ENCODE measurements at places on chromosomes 1 and 21.

DNA sequence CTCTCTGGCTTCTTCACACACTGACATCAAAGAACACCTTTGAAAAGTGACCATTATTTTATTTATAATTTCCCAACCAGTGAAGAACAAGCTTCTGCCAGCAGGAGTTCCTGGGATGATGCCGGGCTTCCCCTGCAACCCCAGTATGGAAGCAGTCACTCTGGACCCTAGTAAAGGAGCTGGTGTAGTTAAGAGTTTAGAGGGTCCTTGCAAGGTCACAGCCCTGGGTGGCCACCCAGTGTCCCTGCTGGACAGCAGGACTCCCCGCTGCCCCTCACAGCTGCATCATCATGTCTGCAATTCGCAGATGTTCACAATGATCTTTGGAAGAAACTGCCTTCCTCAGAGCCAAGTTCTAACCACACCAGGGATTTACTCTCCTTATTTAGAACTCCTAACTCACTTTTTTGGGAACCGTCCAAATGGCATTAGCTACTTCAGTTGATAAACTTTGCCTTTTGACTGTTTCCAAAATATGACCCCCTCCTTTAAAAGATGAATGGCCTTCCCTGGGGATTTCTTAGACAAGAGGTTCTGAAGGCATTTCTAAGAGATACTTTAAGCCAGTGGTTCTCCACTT is 90.6 kb downstream of the HIVEP3 start:
- DNase-seq, result no peak

- DNase-seq, result no peak
These were observed 81.0 kb upstream of the AKT3 start for GRCh38 chr1:243930822-243931671.

DNA sequence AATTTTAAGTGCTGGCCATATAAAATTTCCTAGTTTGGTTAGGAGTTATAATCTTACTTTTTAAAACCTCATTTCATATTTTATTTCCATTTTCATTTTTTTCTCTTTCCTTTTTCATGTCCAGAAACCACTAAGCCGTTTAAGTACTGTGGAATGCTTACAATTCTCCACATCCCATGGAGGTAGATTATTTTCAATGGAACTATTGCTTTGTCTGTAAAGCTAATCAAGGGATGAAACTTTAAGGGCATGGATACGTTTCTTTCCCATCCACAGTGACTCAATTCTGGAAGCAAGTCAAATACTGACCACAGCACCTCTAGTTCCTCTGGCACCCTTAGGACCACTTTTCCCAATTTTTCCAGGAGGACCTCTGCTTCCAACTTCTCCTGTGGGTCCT is 139.1 kb upstream of the ZNHIT6 start:
- no peak for DNase-seq

DNA sequence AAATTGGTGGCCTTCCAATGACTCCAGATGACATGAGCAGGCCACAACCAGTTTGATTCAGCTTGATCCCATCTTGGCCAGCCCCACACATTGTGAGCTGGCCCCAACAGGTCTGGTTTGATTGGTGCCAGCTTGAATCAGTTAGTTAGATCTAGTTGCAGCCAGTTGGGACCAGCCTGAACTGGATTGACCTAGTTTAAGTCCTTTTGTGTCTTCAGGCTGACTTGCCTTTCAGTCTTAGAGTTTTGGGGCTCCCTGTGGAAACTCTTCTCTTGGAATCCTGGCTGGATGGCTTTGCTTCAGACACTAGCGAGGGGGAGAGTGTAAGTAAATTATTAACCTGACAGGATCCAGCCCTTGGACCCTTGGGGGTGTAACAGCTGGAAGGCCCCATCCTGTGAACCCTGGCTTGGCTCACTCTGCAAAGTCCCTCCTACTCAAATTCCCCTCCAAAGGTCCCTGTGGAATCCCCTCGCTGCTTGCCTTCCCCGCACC is 36.2 kb upstream of the POU3F1 start:
- no peak for DNase-seq

DNA sequence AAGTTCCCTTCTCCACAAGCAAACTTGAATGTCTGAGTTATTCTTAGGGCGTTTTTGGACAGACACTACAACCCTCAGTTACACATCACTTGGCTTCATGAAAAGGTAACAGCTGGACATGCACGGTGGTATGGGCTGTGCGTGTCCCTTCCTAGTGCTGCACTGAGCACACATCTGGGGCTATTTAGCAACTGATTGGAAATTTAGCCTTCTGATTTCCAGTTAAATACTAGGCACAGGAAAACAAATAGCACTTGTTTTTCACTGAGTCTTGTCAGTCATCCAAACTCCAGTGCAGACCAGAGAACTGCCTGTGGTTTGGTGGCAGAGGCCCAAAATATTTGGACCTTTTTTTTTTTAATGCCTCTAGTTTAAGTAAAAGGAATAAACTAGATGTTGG is 134.7 kb downstream of the TGFBR3 start:
- DNase-seq, result no peak

- no peak for DNase-seq
These were observed 241.4 kb downstream of the NFIA start for GRCh38 chr1:61323681-61324328.

DNA sequence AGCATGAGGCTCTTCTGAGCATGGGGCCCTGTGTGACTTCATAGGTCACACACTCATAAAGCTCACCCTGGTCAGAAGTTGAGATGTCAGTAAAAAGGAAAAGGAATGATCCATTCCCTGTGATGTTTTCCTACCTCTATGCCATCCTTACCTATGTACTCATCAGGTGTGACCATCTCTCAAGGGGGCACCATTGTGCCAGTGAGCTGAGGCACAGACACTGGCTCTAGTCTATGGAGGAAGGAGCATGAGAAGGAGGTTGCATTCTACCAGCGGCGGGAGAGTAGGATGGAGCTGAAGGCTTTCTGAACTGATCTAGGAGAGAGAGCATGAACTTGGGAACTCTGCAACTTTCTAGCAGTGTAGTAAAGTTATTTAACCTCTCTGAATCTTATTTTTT is 65.8 kb upstream of the RGL1 start:
- no peak for DNase-seq

DNA sequence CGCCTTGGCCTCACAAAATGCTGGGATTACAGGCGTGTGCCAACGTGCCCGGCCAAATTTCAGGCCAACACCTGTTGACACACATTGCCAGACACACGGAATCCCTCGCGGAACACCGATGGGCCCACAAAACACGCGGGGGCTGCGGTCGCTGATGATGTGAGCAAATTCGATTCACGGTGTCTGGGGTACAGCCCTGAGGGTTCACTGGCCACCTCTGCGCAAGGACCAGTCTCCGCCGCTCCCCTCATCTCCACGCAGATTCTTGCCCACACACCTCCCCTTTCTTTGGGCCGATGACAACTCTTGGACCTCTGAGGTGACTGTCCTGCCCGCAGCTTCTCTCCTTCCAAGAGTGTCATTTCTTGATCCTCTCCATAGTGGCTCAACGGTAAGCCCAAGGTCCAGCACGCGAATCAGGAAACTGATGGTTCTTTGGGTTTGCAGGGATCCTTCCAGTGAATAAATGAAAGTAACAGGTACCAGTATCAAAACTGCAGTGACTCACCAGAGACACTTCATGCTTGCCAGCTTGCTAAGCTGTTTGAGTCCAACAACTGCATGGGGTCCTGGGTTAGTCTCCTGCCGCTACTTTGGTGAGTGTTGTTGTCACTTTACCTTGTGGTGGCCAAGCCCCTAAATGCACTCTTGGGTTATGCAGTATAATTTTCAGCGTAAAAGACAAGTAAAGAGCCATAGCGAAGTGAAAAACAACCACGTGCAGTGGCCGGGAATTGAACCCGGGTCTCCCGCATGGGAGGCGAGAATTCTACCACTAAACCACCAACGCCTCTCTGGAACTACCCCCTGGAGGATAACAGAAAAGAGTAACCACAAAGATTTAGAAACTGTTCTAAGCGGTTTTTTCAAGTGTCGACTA is 11.0 kb upstream of the RNU1-3 start:
- peak; percentile 21 for DNase-seq

- DNase-seq, result no peak
These were observed 57.0 kb downstream of the PLEKHA6 start for GRCh38 chr1:204302769-204303168.

Measured in NCI-H1436 (cell line).